Body of pancreas (tissue), 4 donors: ENCODE measurements at places on chromosomes 16 and 17. TPM values are rescaled to one million over a fixed set of nuclear protein-coding genes. Genes with fewer than 3 reads are reported as not detected.

The SLFN14 gene
- not detected for total RNA-seq

DNA sequence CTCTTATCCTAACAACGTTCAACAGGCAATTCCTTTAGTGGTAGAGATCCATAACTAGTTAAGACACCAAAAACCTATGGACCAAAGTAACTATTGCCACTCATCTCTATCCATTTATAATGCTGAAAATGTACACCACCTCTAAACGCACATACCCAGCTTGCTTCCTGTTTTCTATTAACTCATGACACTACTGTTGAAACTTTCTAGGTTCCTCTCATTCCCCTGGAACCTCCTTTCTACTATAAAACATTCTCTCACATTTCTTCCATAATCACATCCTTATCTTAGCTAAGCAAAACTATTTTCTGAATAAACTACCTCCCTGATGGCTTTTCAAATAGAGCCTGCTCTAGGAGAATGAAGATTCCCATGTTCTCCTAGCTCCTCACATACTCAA is 42.9 kb upstream of the KSR1 start:
- H3K27me3 ChIP-seq: no peaks in the 10 kb centered on the region
- DNase-seq: no peak
- H3K4me1 ChIP-seq: peaks cover 5% of the 10 kb centered on the region
- no peak overlapping the region for H3K4me3 ChIP-seq

DNA sequence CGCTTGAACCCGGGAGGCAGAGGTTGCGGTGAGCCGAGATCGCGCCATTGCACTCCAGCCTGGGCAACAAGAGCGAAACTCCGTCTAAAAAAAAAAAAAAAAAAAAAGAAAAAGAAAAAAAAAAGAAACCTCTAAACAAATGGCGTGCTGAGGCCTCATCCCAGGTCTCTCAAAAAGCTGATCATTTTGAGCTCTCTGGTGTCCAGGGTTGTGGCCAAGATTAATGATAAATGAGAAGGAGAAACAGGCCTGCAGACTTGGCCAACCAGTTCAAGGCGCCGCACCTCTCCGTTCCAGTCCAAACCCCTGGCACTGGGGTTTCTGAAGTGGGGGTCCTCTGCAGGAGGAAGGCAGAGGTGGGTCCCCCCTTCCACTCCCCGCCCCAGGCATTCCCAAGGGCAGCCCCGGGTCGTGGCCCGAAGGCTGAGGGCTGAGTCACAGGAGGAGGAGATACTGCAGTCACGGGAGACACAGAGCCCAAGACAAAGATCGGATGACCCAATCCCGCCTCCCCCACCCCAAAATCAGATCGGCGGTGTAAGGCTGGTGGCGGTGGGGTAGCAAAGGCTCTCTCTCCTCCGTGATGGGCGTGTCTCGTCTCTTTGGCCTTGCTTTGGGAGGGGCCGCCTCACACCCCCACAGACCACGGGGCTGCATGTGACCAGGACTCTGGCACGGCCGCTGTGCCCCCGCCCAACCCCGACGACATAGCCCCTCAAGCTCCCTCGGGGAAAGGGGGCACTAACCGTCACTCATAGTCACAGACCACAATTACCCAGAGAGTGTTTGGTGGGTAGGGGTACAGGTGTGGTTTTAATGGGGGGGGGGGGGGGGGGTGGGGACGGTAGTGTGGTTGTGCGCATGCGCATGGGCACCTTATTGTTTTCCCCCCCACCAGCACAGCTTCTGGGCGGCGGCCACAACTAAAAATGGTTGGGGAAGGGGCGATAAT is 1.1 kb downstream of the VAT1 start:
- H3K27me3 ChIP-seq: no peaks in the 10 kb centered on the region
- peak overlapping the region; percentile 90 for H3K4me3 ChIP-seq
- DNase-seq: peak; percentile 64
- H3K36me3 ChIP-seq: no peaks in the 10 kb centered on the region

GRCh38 chr17:31740611-31741082 is 118.4 kb downstream of the COPRS start:
- H3K27ac ChIP-seq: no peak overlapping the region
- H3K36me3 ChIP-seq: no peaks in the 10 kb centered on the region
- H3K4me1 ChIP-seq: no peaks in the 10 kb centered on the region
- H3K4me3 ChIP-seq: no peak overlapping the region
- no peak for DNase-seq

DNA sequence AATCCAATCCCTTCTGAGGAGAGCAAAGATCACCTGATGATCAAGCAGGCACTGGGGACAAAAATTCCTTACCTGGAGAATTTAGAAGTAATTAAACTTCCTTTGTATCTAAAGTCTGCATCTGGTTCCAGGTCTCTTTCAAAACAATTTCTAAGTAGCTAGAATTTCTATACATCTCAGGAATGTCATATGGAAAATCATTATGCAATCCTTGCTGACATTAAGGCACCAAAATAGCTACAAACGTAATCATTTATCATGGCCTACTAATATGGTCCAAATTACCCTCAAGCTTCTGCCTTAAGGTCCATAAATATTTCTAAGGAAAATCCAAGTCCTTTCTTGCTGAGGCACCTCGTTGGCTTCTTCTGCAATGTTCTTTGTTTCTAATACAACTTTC is 32.9 kb upstream of the YPEL2 start:
- H3K4me1 ChIP-seq: peaks cover 41% of the 10 kb centered on the region
- no peaks in the 10 kb centered on the region for H3K27me3 ChIP-seq
- H3K27ac ChIP-seq: peak overlapping the region; percentile 83
- DNase-seq: no peak
- no peak overlapping the region for H3K4me3 ChIP-seq

DNA sequence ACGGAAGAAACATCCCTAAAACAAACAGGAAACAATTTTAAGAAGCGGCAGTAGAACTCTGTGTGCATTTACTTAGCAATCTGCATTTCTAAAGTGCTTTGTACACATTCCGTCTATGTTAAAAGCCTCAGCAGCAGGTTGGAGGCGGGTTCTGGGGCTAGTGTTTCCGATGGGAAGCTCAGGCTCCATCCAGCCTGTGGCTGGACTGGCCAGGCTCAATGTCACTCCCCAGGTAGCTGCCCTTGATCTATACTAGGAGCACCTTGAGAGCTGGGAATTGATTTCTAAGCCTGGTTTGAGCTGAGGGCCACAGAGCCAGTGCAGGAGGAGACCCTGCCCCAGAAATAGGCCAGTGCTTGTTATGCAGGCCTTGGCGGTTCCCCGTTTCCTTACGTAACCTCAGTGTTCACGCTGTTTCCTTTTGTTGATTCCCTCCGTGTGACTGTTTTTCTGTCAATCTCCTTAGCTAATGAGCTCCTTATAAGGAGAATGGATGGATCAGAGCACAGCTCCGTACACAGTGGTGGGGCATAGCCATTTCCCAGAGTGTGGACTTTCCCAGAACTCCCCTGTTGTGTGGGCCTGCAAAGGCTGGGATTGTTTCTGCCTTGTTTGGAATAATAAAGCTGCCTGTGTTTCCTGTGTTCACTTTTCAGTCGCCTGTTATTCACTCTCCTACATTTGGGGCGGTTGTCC is 21.4 kb downstream of the ADORA2B start:
- H3K4me1 ChIP-seq: peaks cover 11% of the 10 kb centered on the region
- H3K36me3 ChIP-seq: no peaks in the 10 kb centered on the region
- H3K27me3 ChIP-seq: no peaks in the 10 kb centered on the region
- DNase-seq: peak; percentile 59
- H3K4me3 ChIP-seq: no peak overlapping the region

DNA sequence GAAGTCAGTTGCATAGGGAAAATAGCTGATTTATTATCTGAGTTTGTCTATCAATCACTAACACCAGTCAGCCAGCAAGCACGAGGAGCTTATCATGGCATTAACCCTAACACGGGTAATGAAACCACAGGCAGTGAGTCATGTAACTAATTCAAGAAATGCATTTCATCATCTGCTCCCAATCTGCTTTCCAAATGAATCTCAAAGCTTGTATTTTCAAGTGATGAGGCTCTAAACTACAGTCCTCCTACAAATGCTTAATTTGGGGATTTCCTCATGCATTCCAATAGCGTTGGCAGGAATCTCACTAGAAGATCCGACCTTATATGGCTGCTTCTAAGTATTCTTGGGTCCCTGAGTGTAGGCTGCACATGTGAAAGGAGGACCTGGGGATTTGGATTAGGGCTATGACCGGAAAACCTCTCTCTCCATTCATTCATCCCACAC is 118.4 kb upstream of the HSBP1 start:
- H3K4me3 ChIP-seq: no peak overlapping the region
- no peak overlapping the region for H3K27ac ChIP-seq
- H3K4me1 ChIP-seq: no peaks in the 10 kb centered on the region
- no peaks in the 10 kb centered on the region for H3K36me3 ChIP-seq
- DNase-seq: no peak
- no peaks in the 10 kb centered on the region for H3K27me3 ChIP-seq

DNA sequence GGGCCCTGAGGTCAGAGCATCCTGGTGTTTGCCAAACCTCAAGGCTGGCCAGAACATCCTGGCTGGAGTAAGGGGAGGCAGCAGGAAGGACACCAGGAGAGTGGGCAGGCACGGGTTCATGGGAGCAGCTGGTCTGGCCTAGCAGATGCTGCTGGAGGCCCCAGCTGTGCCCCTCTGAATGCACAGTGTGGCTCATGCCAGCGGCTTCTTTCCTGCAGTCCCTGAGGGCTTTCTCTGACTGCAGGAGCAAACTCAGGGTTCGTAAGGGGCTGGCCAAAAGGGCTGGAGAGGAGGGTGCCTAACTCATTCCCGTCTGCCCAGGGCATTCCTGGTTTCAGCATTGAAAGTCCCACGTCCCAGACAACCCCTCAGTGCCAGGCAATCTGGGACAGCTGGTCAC is 78.7 kb downstream of the ZDHHC7 start:
- H3K27ac ChIP-seq: no peak overlapping the region
- no peaks in the 10 kb centered on the region for H3K36me3 ChIP-seq
- H3K4me3 ChIP-seq: no peak overlapping the region
- no peak for DNase-seq
- H3K4me1 ChIP-seq: peaks cover 22% of the 10 kb centered on the region
- H3K27me3 ChIP-seq: no peaks in the 10 kb centered on the region

GRCh38 chr16:86963600-86964575 is 353.3 kb downstream of the C16orf95 start:
- no peaks in the 10 kb centered on the region for H3K27me3 ChIP-seq
- H3K27ac ChIP-seq: no peak overlapping the region
- DNase-seq: no peak
- H3K4me3 ChIP-seq: no peak overlapping the region
- no peaks in the 10 kb centered on the region for H3K4me1 ChIP-seq
- H3K36me3 ChIP-seq: no peaks in the 10 kb centered on the region
